ENCODE measurements at places on chromosomes 3 and 15.

DNA sequence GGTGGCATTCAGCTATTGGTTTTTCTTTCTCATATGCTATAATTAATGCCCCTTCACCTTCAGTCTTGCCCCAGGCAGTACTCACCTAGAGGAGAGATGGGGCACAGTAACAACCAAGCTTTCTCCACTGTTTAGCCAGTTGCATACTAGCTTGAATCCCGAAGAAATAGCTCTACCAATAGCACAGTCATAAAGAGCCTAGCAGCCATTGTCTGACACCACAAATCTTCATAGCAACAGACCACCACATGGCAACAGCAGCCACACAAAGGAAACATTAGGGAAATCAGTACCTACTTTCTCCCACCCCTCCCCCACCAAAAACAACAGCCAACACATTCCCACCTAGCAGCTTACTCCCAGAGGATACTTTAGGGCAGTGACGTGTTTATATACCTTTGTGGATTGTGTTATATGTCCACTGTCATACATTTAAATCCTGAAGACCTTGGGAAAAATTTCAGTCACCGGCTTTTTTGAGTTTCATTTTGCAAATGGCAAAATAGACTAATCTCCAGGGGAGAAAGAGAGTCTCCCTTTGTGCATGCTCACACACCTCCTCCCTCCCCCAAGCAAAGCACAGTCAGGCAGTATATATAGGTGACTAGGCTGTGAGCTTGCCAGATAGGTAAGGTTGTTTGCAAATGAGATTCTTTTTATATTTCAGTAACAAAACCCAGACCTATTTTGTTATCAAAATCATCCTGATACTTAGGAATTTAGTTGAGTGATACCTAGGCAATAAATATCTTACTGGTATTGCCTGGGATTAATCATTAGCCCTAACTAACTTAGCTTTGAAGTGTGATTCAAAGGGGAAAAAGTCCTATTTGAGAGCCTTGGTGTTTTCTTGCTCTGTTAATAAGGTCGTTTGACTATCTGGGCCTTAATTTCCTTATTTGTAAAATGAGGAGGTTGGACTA is 140.6 kb downstream of the RBPMS2 start:
- DNase-seq = no peak

DNA sequence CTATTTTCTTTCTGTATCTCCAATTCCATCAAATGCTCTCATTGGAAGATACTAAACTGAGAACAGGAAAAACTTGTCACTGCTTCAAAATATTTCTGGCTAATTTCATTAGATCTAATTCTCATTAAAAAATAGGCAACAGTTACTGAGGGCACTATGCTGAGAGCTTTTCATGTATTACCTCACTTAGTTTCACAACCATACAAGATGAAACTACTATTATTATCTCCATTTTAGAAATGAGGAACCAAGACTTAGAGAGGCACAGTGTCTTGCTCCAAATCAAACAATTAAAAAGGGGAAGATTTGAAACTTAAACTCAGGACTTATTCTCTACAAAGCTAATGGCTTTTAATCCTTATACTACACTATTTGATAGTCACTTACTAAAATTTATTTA is 7.2 kb upstream of the OTOL1 start:
- DNase-seq = no peak

- DNase-seq = no peak
These were observed at the start of gene TM6SF1 for GRCh38 chr15:83106994-83107840. Gene TM6SF1 (plus strand): TSS chr15:83107645. CDS start chr15:83107681, 36 bp downstream.

- no peak for DNase-seq
These were observed 99.9 kb downstream of the TLE3 start for GRCh38 chr15:69997813-69998212.

DNA sequence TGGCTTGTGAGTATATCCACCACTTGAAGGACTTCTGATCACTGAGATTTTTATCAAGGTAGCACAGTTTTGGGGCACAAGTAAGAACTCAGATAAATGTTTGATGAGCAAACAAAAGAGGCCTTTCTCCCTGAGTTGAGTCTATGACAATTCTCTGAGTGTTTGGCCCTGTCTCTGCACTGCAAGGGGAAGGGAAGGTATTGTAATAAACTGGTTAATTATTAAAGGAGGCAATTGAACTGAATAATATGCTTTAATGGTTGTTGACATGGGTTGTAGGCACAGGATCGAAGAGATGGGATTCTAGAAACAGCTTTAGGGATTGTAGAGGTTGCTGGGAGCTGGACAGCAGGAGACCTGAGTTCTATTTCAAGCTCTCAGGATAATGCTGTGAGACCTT is 95.0 kb upstream of the MRPL3 start:
- no peak for DNase-seq

DNA sequence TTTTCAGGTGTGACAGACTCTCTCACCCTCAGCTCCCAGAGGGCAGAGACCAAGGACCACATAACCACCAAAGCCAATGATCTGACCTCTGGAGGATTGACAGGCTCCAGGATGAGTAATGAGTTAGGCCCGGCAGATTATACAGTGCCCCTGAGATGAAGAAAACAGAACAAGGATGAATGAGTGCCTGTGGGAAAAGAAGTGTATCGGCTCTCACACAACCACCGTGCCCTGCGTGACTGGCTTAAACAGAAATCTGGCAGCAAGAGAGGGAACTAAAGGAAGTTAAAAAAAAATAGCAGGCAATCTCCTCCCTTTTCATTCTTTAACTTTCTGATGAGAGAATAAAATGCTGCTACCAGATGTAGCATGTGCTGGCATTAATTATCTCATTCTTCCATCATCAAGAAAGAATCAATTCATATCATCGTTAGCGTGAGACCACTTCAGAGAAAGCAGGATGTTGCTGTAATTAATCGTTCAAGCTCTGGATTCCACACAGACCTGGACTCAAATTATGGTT is 227.5 kb upstream of the COL8A1 start:
- DNase-seq = no peak

- DNase-seq = no peak
These were observed 37.0 kb upstream of the LMCD1 start for GRCh38 chr3:8464668-8465067.

DNA sequence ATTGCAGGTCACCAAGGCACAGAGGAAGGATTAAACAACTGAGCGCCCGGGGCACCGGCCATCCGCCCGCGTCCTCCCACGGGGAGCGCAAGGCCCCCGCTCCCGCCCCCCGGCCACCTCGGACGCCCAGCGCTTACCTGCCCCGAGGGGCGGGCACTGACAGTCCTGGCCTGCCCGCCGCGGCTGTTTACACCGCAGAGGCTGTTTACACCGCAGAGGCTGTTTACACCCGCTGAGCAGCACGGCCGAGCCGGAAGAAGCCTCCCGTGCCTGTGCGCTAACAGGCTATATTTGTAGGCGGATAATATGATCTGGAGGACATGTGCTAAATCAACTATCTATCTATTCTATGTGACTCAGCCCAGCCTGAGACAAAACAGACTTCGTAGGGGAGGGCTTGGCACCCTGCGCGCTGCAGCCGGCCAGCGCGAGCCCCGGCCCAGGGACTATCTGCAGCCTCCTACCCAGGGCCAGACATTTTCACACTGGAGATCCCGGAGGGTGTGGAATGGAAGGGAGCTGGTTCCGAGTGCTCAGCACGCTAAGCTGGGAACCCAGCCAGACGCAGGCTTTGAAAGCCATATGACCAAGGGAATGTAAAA is at the start of gene LRRC2:
Gene LRRC2 (minus strand): TSS at position 263 of the 602 bp plus-strand sequence. CDS start 14,711 bp downstream, outside the sequence.
- DNase-seq = no peak

- no peak for DNase-seq
These were observed 717.6 kb upstream of the GOLIM4 start for GRCh38 chr3:168813225-168813802.

DNA sequence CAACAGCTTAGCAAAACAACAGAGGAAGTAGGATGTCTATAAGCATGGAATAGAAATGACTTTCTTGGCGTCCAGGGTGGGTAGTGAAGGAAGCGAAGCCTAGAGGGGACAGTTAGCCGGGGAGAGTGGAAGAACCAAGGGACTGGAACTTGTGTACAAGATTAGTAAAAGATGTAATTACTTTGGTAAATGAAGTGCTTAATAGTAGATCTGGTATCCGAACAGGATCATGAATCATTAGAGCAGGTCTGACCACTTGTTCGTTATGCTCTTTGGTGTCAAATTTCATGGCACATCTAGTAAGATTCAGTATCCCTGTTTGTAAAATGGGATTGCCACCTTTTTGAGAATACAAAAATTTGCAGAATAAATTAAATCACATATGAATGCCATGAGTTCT is 112.5 kb upstream of the MLF1 start:
- DNase-seq = no peak

DNA sequence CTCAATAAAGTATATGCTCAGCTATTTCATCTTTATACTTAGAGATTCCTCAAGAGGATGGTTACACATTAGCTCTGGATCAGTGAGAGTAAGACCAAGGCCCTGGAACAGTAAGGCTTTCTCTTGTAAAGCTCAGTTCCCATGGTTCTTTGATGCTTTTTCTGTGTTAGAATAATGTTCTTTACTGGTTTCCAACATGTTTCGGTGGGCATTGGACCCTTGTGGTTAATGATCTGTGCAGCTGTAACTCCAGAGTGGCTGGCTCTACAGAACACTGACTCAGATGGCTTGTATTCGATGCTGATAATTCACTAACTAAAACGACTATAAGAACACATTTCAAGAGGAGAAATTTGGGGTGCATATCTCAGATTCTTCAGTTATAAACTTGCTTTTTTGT is 114.7 kb downstream of the AKAP13 start:
- no peak for DNase-seq

DNA sequence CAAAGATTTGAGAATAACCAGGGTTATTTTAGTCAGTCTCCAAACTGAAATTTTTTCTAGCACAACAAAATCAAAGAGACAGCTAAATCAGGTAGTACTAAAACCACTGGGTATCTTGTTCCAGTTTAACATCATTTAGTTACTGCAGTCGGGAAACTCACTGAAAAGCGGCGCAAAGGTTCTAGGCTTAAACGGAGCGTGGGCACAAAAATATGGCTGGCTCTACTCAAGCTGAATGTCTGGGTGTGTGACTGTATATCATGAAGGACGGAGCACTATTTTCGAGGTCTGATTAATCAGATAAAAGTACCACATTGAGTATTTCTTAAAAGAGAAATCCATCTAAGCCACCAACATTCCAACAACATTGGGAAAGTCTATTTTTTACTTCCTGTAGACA is 152.1 kb downstream of the TBL1XR1 start:
- DNase-seq = no peak

DNA sequence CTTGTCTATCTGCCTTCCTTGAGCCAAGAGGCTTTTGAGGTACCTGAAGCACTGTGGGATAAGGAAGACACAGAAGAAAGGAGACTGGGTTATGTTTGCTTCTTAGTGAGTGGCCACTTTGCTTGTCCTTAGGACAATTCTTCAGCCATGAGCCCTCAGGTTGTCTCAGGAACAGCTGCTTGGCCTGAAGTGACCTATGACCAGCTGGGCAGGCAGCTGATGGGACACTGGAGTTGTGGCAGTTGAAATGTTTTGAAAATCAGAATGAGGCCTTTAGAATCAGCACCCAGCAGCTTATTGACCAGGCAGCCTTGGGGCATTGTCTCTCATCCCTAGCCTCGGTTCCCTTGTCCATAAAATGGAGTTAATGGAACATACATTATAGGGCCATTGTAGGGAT is 37.0 kb downstream of the RBP2 start:
- no peak for DNase-seq

DNA sequence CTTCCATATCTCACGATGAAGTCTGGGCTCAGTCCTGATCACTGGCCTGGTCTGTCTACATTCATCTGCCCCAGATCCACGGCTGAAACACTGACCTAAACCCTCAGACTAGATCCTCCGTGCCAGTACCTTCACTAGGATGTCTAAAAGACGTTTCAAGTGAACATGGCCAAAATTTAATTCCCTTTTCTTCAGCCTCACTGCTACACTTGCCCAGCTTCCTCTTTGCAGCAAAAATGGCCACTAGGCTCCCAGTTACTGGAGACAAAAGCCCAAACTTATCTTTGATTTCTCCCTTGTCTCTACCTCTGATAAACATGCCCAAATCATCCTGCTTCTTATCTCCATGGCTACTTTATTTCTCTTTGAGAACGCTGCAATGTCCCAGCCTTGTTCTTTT is 1.7 kb downstream of the RASSF1 start:
- DNase-seq = peak; percentile 13

DNA sequence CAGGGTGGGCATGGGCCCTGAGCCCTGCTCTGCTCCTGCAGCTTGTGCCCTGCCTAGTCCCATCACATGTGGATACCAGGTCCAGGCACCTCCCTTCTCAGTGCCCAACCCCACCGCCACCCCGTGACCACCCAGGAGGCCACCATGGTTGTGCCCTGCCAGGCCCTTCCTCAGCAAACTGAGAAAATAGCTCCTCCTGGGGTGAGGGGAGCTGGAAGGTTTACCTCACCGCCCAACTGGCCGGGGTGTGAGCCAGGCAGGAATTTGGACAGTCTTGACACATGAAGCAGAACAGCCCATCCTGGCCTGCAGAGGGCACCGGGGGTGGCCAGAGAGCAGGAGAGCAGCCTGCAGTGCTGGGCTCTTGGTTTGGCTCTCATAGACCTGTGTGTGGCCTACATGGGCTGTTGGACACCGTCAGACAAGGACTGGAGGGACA is 11.4 kb upstream of the C3orf22 start:
- no peak for DNase-seq

DNA sequence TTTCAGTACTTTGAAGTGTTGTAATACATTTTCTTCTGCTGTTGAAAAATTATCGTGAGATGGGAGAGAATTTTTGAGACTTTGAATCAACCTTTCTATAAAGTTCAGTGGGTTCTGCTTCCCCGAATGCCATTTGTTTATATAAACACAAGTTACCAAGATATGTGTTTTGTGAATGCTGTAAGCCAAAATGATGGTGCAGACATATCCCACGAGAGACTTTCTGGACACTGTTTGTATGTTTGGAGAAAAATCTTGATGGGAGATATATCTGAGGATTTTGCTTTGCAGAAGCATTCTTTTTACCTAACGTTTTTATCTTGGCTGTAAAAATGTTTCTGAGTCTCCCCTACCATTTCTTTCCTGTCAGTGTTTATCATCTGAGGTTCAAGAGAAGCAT is 526.6 kb upstream of the ZNF717 start:
- no peak for DNase-seq

DNA sequence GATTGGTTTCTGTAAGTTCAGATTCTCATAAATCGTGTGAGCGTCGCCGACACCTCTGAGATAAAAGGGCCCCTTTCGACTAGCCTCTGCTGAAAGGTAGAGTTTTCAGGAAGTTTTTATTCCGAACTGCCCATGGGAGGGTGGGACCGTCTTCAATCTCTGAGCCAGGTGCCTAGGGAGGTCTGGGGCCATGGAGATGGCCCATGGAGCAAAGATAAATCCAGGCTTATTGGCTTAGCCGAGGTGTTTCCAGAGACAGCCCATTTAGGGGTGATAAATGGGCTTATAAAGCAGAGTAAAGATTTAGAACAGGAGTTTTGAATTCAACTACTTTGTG is 442 bp downstream of the QTRT2 start:
- no peak for DNase-seq

DNA sequence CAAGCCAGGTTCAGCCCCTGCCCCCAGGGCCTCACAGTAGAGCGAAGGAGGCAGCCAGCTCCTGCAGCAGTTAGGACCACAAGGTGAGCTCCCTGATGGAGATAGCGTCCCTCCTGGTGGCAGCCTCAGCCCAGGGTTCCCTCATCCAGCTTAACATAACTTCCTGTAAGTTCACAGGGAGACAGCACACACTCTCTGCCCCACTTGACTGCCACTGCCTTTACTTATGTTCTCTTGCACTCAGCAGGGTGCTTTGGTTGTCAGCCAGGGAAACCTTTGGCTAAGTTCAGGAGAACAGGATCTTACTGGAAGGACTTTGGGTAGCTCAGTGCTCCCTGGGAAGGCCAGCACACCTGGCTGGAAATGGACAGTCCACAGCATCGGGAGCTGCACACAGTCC is 10.9 kb downstream of the KBTBD13 start:
- DNase-seq = no peak

- no peak for DNase-seq
These were observed 14.3 kb downstream of the KAT2B start for GRCh38 chr3:20054549-20054987.

- DNase-seq = no peak
These were observed 60.8 kb upstream of the ARHGEF3 start for GRCh38 chr3:56862352-56863062.

Measured in GDM1 (cell line).